Activated CD4-positive, alpha-beta T cell treated with anti-CD3 and anti-CD28 coated beads, Interleukin-2, amount 50 U/mL, for 24 hours (primary cell): ENCODE measurements at places on chromosomes 4 and X.

GRCh38 chr4:57318703-57319102 is 208.5 kb upstream of the IGFBP7 start:
- DNase-seq = no peak

DNA sequence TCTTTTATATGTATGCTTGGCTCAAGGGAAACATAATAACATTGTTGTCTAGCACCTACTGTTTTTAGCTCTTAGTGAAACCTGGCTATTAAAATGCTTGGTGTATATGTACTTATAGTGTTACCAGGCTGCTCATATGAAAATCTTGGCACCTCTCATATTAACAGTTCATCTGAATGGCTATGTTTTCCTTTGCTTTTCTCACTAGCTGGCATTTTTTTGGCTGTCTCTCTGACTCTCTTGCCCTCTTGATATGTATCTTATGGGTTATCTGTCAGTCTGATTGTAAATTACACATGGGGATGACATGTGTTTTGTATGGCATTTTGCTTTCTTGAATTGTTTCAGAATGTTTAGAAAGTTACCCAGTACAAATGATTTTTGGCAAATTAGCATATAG is 158.0 kb downstream of the ARHGAP24 start:
- no peak for DNase-seq

GRCh38 chr4:7828011-7828720 is 111.5 kb downstream of the AFAP1 start:
- DNase-seq = peak; percentile 15

- DNase-seq = no peak
These were observed 36.7 kb upstream of the STS start for GRCh38 chrX:7110821-7111276.

- no peak for DNase-seq
These were observed 119.0 kb upstream of the MYOZ2 start for GRCh38 chr4:119016636-119017035.

GRCh38 chr4:177687117-177687516 is 244.9 kb upstream of the AGA start:
- no peak for DNase-seq

GRCh38 chr4:79049840-79050540 is 110.8 kb upstream of the PAQR3 start:
- DNase-seq = no peak

GRCh38 chr4:121648516-121648915 is 48.3 kb downstream of the ANXA5 start:
- no peak for DNase-seq

- no peak for DNase-seq
These were observed 120.1 kb downstream of the NHS start for GRCh38 chrX:17495052-17495451.

DNA sequence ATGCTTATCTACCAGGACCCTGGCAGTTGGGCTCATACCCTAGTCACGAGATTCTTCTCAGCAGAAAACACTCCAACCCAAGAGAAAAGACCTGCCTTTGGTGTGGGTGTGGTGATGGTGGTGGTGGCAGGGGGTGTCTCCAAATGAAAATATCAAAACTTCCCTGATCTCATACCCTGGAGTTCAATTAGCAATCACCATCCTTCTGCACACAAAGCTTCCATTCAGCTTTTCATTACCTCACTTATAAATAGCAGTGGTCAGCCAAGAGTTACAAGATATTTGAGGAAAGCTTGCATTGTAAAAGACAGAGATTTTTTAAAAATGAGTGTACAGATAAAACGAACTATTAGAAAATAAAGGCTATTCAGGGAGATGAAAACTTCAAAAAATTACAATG is 580.8 kb upstream of the MAGEB2 start:
- DNase-seq = no peak

- DNase-seq = no peak
These were observed 50.5 kb downstream of the F9 start for GRCh38 chrX:139581068-139581467.

GRCh38 chrX:10660171-10660570 is 39.8 kb upstream of the MID1 start:
- DNase-seq = no peak

DNA sequence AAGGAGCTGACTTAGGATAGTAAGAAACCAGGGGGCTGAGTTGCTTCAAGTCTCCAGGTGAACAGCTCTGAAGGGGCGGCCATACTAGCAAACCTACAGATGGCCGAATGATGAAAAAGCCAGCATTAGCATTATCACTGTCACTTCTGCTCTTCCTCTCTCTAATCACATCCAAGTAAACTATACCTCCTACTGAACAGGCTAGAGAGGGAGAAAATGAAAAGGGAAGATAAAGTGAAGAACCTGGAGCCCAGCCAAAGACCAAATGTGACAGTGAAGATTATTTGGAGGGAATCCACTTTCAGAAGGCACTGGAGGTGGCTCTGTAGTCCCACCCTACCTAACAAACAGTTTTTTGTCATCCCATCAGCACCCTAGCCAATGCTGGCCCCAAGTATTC is 50.4 kb upstream of the PRPS1 start:
- no peak for DNase-seq

DNA sequence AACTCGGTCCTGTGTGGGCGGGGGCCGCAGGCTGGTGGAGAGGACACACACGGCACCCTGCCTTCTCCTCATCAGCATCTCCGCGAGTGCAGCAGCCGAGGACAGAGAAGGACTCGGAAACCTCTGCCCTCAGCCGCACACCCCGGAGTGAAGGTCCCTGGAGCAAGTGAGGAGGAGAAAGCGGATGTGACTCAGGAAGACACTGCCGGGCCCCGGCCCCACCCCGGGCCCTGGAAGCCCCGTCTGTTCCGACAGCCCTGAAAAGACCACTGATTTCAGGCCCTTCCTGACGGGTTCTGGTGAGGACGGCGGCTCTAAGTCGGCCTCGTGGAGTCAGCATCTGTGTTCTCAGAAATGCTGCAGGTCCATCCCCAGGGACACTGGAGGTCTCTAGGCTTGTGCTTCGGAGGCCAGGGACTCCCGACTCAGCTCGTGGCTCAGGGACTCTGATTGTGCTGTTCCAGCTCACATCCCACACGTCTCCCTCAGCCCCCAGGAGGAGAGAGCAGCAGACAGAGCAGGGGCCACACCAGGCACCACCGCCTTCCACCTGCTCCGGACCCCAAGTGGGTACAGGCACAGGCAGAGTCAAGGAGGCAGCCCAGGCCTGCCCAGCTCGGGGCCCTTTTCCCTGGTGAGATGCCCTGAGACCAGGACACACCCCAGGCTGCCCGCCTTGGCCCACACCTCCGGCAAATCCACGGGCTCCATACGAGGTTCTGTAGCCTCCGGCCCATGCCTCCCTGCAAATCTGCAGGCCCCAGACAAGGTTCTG is 134.5 kb upstream of the NKX1-1 start:
- no peak for DNase-seq

GRCh38 chr4:72744103-72744725 is 175.2 kb upstream of the ADAMTS3 start:
- no peak for DNase-seq

DNA sequence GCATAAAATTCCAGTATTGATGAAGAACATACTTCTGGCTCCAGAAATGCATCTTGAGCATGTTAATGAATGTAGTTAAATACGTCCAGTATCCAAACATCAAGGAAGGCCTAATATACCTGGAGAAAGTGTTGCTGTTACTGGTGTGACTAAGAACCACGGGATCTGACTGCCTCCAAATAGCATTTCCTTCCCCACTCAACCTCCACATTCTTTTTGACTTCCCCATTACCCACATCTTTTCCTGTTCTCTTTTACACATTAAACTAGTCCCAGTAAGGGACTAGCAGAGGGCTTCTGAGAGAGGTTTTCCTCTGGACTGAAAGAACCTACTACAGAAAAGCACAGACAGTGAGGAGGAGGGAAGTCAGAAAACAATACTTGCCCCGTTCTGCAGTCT is 482.8 kb upstream of the HTR2C start:
- no peak for DNase-seq

DNA sequence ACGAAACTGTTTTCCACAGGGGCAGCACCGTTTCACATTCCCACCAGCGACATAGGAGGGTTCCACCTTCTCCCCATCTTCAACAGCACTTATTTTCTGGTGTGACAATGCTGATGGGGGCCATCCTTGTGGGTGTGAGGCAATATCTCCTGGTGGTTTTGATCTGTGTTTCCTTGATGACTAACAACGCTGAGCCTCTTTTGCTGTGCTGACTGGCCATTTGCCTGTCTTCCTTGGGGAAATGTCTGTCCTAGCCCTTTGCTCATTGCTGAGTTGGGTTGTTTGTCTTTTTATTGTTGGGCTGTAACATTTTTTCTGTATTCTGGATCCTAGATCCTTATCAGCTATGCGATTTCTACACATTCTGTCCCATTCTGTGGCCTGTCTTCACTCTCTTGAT is 33.7 kb downstream of the ATP2B3 start:
- no peak for DNase-seq

DNA sequence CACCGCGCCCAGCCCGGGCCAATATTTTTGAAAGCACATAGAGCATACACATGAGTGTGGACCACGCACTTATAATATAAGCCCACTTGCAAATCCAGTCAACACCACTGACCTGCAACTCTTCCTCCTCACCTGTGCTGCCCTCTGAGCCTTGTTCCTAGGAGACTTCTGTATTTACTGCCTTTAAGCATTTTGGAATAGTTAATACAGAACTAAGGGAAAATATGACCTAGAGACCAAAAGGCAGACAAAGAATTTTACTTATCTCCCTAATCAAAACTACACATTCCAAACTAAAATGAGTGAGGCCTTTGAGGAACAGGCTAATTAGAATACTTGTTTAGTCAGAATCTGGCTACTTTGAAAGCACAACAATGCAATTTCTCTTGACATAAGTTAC is 89.1 kb downstream of the RELL1 start:
- DNase-seq = no peak

GRCh38 chrX:96538104-96538725 is 146.4 kb upstream of the DIAPH2 start:
- no peak for DNase-seq

DNA sequence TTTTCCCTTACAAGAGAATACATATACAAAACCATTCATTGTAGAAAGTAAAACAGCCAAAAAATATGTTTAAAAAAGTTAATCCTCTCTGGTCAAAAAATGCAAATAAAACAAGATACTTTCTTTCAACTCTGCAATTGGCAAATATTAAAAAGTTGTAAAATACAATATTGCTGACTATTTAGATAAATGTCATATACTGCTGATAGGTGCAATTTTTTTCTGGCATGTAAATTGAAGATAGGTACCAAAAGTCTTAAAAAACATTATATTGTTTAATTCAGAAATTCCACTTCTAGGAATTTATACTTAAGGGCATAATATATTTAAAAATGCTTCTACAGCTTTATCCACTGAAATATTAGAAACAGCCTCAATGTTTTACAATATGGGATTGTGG is 66.4 kb upstream of the TLL1 start:
- DNase-seq = no peak

DNA sequence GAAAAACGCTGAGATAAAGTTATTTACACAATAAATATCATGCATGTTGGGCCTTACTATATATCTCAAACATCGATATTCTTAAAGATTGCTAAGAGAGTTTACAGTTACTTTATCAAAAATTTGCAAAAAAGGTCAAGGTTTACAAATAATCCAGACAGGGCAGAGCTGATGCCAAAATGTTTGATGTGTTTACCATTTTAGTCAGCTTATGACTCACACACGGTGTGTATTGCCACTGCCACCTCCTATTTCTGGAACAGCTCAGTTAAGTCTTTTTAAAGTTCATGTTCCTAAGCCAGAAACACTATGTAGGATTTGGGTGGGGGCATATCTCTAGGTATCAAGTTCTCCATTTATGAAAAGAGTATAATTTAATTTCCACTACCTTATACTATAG is 580.6 kb downstream of the INPP4B start:
- no peak for DNase-seq

GRCh38 chrX:119605464-119606279 is 552 bp downstream of the NKRF start:
- DNase-seq = no peak

DNA sequence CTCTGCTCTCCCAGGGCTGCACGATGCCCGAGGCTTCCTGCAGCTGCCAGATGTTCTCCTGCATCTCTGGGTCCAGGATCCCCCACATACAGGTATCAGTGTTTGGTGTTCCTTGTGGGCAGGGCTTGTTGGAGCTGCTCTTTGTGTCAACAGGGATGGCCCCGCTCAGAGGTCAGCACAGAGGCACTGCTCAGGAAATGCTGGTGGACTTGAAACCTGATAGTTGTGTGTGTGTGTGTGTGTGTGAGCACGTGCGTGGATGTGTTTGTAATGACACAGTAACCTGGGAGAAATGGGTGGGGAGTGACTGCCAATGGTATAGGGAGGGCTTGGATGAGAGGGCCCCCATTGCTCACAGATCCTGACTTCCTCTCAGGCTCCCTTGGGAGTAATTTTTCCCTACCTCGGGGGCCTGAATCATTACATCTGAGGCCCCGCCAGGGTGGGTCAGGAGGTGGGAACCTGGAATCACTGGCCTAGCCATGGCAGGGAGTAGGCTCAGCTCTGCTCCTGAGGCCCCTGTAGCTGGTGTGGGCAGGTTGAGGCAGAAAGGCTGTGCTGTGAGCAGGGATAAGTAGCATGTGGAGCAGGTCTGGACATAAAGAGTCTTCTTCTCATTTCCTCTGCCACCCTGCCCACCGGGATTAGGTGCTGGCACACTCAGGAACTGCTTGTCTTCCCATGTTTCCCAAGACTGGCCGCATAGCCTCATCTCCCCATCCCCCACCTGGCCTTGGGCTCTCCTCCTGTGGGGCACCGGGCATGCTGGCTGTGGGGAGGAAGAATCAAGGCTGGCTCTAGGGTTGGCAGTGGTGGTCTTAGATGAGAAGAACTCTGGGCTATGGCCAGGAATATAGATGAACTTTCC is 2.5 kb upstream of the EFNB1 start:
- no peak for DNase-seq

GRCh38 chr4:2583092-2583491 is 46.6 kb downstream of the FAM193A start:
- no peak for DNase-seq

DNA sequence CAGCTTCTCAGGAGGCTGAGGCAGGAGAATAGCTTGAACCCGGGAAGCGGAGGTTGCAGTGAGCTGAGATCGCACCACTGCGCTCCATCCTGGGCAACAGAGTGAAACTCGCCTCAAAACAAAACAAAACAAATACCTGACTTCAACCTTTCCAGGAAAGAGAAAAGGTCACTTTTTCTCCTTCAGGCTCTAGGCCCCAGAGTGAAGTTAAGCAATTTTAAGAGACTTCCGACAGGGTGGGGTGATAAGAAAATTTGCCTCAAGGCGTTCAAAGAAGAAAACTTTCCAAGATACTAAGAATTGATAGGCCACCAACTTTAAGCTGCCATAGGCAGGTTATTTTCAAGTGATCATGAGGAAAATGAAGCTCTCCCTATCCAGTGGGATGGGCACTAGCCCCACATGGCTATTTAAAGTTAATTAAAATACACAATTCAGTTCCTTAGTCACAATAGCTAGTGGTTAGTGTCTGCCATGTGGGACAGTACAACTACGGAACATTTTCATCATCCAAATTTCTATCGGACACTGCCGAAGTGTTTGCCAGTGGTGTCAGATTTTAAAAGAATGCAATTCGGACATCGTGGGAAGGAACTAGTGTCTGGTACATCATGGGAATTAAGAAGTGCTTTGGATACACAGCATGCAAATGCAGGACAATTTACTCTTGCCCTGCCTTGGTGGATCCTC is 33.0 kb downstream of the SMS start:
- no peak for DNase-seq

GRCh38 chrX:45233531-45233930 is 32.9 kb upstream of the DIPK2B start:
- DNase-seq = no peak
